ENCODE measurements at places on chromosomes 1 and 21.

DNA sequence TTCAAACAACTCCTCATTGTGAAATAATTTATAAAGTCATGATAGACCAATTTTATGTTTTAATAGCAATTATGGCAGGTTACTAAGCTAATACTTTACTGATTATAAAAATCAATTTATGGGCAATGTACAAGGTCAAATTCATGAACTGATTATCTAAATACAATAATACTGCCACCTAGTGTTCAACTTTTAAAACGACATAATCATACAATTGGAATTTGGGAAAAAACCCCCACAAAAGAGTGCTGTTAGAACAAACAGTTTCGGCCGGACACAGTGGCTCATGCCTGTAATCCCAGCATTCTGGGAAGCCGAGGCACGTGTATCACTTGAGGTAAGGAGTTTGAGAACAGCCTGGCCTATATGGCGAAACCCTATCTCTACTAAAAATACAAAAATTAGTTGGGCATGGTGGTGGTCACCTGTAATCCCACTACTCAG lies 14.0 kb downstream of the GTF2B start:
- DNase-seq: peak; percentile 56

GRCh38 chr21:30209601-30210000 lies 6.3 kb downstream of the CLDN8 start:
- DNase-seq: no peak

DNA sequence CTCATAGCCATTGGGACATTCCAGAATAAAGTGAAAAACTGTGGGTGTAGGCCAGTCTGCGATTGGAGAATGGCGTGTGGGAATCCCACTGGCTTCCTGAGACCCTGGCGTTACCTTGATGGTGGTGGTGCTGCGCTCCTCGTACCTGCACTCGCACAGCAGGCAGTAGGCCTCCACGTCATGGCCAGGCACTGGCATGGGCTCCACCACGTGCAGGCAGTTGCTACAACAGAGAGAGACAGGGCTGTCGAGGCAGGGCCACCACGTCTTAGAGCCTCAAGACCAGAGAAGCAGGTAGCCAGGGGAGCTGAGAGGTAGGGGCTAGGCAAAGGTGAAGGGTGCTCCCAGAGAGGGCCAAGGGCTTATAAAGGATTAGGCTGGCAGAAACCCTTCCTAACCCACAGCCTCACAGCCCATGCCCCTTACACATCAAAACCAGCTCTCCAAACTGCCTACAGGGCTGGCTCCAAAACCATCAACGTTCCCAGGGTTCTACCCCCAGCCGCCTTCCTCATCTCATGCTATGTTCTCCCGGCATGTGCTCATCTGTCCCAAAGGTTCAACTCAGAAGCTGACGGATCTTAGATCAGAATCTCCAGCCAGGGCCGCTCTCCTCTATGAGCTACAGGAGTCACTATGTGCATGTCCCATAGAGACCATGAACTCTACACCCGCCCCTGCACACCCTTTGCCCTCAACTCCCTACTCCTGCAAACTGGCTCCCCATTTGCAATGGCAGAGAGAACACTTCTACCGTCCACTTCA lies 7.5 kb downstream of the TMEM9 start:
- DNase-seq: no peak

GRCh38 chr1:158058237-158058985 lies 65.0 kb downstream of the KIRREL1 start:
- no peak for DNase-seq

DNA sequence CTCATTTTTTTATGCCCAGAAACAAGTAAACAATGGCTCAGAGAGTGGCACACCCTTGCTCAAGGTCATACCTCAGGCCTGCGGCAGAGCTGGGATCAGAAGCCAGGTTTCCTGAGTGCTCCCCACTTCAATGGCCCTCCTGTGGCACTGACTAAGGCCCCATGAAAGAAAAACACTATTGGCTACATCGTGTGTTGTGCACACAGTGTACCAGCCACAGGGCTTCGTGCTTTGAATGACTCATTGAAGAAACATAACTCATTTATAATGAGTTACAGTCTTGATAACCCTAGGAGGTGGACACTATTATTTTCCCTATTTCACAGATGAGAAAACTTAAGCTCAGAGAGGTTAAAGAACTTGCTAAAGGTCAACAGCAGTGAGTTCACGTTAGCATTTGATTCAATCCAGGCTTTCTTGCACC lies 91.2 kb downstream of the TRABD2B start:
- peak; percentile 4 for DNase-seq

- DNase-seq: no peak
Observed at GRCh38 chr21:43931489-43931888, 66.5 kb downstream of the AGPAT3 start.

DNA sequence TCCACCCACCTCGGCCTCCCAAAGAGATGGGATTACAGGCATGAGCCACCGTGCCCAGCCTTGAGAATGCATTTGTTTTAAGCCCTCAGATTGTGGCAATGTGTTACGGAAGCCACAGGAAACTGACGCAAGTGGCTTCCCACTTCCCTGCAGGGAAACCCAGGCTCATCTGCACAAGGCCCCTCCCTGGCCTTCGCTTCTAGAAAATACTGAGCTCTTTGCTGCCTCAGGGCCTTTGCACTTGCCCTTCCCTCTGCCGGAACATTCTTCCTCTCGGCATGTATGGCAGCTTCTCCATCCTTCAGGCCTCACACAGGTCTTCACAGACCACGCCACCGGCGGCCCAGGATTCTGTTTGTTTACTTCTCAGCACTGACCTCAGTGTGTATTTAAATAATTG lies 137.0 kb upstream of the TMEM51 start:
- no peak for DNase-seq

DNA sequence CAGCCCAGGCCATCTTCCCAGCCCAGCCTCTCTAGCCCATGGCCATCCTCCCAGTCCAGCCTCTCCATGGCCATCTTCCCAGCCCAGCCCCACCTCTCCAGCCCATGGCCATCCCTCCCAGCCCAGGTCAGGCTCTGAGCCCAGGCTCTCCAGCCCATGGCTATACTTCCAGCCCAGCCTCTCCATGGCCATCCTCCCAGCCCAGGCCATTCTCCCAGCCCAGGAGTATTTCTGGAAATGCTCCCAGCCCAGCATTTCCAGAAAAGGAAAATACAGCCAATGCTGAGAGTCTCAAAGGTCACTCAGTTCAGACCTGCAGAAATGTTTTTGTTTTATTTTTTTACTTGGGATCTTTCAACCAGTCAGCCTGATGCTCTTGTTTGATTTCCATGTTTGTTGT lies 70.0 kb upstream of the ZNF281 start:
- peak; percentile 24 for DNase-seq

- no peak for DNase-seq
Observed at GRCh38 chr1:30818568-30819243, 61.1 kb upstream of the LAPTM5 start.

DNA sequence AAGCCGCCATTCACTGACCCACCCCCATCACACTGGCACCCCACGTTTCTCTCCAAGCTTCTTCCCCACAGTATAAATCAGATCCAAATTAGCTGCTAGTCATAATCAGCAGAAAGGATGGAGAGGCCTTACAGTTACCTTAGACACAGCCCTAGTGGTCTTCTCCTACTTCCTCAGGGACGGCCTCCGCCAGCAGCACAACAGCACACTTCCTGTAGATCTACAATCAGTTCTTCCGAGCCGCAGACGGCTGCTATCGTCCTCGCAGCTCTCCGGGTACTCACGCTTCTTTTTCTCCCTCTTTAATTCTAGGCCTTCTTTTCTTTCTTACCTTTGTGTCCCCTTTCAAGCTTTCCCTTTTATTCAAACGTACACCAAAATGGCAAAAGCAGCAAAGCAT lies 313.5 kb downstream of the SMYD3 start:
- no peak for DNase-seq

Measured in astrocyte of the spinal cord (primary cell).